ENCODE measurements at places on chromosomes 1 and 21.

DNA sequence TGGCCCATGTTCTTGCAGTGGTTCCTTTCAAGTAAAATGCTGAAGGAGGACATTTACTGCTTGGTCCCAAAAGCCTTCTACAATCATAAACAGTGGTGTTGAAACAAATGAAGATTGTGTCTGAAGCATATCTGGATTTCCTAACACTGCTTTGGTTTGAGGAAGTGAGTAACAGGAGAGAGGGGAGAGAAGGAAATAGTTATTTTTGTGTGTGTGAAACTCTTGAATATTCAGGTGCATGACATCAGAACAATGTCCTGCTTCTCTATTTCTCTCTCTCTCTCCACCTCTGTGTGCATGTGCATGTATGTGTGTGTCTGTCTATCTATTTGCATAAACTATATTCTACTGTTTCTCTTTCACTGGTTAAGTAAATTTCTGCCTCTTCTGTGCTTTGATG lies 61.4 kb upstream of the TNFSF18 start:
- DNase-seq, result no peak

- DNase-seq, result no peak
These were observed 99.8 kb downstream of the PTPN14 start for GRCh38 chr1:214451596-214451995.

DNA sequence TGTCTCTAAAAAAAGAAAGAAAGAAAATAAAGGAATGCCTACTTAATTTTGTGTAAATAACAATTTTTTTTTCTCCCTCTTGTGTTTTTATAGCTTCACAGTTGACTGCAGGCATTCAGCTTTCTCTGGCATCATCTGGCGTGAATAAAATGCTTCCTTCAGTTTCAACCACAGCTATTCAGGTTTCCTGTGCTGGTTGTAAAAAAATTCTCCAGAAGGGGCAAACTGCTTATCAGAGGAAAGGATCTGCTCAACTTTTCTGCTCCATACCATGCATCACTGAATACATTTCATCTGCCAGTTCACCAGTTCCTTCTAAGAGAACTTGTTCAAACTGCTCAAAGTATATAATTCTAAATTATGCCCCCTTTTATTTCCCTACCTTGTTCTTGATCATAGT lies 18.0 kb downstream of the ZMYM1 start:
- DNase-seq, result no peak

- no peak for DNase-seq
These were observed 17.1 kb upstream of the UBXN10 start for GRCh38 chr1:20168564-20169491.

- DNase-seq, result no peak
These were observed 25.9 kb upstream of the IL19 start for GRCh38 chr1:206744683-206745082.

DNA sequence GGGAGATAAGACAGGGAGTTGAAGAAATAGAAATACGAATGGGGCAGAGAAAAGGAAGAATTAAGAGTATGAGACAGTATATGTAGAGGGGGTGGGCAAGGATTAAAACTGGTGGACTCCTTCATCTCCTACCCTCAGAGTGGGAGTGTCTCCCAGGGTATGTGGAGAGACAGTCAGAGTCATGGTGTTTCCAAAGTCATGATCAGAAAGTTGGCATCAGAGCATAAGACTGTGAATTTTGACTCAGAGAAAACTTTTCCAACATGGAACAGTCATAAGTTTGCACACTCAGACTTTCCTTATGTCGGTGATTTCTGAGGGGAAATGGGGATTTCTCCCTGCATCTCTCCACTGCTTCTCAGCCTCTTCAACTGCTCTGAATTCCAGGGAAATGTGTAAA lies 2.4 kb downstream of the CD84 start:
- no peak for DNase-seq

DNA sequence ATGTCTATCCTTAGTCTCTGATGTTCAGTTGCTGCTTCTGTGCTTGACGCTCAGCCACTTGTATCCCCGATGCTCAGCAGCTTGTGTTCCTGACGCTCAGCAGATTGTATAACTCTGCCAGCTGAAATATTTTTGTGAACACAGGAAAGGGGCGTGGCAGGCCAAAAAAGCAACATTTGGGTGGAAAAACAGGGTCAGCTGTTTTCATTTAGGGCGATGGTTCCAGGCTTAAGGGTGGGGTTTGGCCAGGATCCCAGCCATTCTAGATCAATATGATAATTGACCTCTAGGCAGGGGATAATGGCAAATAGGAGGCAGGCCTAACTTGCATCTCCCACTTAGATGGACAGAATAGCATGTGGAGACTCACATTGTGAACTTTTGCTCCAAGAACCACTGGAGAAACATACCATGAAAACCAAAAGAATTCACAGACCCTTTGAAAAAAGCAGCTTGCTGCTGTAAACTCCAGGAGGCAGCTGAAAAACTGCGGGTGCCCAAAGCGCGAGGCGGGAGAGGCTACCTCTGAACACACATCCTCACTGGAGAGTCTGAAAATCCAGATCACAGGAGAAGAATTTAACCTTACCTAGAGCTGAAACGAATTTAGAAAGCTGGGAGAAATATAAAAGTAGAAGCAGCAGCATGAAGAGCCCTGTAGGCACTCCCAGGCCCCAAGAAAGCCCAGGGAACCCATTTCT lies 58.3 kb downstream of the ZNF648 start:
- DNase-seq, result no peak

- DNase-seq, result no peak
These were observed 4.6 kb downstream of the PEAR1 start for GRCh38 chr1:156898161-156898566.

GRCh38 chr1:35215346-35215745 lies 22.4 kb upstream of the SFPQ start:
- DNase-seq, result no peak

DNA sequence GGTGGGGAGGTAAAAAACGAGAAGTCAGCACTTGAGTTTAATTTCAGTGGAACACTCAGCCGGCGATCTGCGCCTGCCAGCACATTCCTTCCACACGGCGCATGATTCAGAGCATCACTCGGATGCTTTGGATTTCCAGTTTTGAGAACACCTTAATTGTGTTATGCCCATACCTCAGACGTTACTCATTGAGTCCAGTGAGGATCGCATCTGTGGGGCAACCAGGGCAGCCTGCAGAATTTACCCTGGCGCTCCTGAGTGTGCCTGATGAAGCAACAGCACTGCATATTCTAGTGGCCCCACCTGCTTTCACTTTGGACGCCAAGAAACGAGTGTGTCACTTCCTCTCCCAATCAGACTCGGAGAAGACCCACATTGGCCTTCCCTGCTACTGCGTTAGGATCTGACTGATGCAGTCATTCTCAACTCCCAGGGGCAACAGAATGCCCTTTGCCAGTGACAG lies 19.9 kb downstream of the FAM89A start:
- DNase-seq, result no peak

- DNase-seq, result no peak
These were observed 1.9 kb upstream of the S100A3 start for GRCh38 chr1:153550827-153551500.

- DNase-seq, result no peak
These were observed 3.0 kb downstream of the GGPS1 start for GRCh38 chr1:235331401-235331800.

- no peak for DNase-seq
These were observed 2.1 kb upstream of the H3-3A start for GRCh38 chr1:226060427-226060826.

DNA sequence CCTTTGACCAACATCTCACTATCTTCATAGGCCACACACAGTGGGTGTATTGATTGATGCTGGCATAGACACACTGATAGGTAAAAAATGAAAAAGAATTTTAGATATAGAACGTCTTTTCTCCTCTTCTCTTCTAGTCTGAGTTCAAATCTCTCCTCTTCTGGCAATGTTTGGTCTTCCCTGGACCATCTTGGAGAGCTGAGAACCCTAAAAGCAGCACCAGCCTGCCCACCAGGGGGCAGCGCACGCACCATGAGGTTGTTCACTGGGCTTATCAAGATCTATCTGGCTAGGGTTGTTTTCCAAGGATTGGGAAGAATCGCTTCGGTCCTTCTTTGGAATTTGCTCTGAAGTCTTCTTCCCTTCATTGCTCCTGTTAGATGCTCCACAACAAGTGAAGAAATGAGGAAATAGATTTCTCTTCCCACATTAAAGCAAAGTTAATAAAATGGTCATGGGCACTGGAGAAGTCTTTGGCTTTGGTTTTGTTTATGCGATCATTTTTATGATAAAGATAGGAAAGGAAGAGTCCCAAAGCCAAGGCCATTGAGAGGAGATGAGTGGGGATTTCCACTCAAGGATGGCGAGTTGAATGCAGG lies 104.0 kb upstream of the OLIG2 start:
- peak; percentile 17 for DNase-seq

DNA sequence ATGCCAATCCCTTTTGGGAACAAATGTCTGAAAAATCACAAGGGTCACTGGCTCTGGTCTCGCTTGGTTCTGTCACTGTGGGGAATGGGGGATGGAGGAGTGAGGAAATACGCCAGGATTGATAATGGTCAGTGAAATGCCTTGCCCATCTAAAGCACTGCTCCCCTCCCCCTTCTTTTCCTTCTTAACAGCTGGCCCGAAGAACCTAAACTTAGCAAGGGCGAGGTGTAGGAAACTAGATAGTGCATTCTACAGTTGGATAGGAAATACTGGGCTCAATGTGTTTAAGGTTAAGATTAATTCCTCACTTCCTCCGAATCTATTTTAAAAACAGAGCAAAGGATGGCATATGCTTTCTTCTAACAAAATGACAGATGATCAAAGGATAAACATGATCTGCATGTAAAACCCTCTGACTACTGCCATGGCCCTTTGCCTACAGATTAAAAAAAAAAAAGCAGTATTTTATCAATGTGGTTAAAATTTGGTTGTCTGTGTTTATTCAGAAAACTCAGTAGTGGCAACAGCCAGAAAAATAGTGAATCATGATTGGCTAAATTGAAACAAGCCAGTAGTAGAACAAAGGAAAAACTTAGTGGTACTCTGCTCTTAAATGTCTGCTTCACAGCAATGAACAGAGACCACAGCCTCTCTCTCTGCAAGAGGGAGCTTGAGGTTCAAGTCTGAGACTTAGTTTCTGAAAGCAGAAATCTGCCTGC lies 86.1 kb upstream of the VAV3 start:
- no peak for DNase-seq

GRCh38 chr1:44939061-44939460 lies 47.3 kb downstream of the EIF2B3 start:
- no peak for DNase-seq

DNA sequence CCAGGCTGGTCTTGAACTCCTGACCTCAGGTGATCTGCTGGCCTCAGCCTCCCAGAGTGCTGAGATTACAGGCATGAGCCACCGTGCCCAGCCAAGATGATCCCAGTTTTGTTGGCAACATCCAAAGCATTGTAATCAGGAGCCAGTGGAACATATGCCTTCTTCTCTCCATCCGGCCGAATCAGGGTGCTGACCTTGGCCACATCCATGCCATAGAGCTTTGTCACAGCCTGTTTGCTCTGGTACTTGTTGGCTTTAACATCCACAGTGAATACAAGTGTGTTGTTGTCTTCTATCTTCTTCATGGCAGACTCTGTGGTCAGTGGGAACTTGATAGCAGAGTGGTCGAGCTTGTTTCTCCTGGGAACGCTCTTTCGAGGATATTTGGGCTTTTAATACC lies 17.1 kb downstream of the TNFRSF8 start:
- DNase-seq, result no peak

GRCh38 chr1:232788235-232788872 lies 16.9 kb upstream of the MAP10 start:
- DNase-seq, result no peak

- DNase-seq, result no peak
These were observed 550 bp upstream of the SYT11 start for GRCh38 chr1:155858800-155859233.

- DNase-seq, result no peak
These were observed 18.4 kb upstream of the RPL11 start for GRCh38 chr1:23673086-23673813.

DNA sequence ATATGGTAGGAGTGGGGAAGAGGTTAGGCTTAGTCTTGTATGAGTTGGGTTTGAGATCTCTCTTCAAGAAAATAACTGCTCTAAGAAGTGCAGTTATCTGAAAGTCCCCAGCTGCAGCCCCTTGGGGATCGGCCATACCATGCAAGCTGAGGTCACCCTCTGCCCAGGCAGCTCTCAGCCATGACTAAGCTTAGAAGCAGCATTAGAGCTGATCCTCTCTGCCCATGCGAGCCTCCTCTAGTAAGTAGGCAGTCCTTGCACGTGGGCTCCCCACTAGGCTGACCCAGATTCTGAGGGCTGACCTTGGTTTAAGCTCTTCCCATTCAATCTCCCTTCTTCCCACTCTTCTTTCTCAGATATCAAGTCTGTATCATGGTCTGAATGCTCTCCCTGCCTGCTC lies 121.0 kb upstream of the UBE2U start:
- no peak for DNase-seq

DNA sequence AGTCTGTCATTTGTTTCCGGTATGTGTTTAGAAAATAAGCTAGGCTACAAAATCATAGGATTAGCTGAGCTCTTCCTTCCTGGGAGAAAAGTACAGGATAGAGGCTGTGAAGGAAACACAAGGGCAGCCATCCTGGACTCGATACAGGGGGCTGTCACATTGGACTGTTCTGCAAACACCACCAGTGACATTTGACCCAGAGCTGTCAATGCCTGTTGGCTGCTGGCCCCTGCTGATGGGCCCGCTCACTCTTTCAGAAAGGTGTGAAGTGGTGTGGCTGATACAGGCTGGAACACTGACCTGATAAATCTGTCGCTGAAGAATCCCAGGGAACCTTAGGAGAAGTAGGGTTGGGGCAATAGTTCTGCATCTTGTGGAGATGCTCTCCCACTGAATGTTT lies 183.1 kb downstream of the RHOU start:
- DNase-seq, result no peak

GRCh38 chr1:224558904-224559303 lies 57.2 kb upstream of the CNIH3 start:
- no peak for DNase-seq

GRCh38 chr1:230255116-230255515 lies 171.0 kb downstream of the PGBD5 start:
- DNase-seq, result no peak

GRCh38 chr1:185807275-185807674 lies 73.1 kb downstream of the HMCN1 start:
- no peak for DNase-seq

GRCh38 chr1:19654886-19655717 lies 9.6 kb upstream of the HTR6 start:
- DNase-seq, result no peak

DNA sequence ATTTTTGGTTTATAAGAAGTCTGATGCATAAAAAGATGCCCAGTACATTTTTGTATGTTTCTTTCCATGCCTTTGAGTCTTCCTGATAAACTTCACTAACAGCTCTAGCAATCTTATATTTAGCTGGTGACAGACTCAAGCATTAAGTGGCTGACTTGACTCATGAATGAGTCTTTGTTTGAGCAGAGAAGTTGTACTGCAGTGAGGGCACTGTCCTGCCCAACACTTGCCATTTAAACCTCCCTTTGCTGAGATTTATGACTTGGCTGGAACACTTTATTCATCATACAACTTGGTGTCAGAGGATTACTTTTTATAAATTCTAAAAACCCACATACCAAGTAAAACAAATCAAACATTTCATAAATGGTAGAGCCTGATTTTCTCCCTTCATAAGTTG lies 14.6 kb upstream of the CAMSAP2 start:
- DNase-seq, result no peak

GRCh38 chr1:94726981-94727685 lies 93.0 kb upstream of the SLC44A3 start:
- no peak for DNase-seq

- DNase-seq, result no peak
These were observed 96.6 kb upstream of the ERRFI1 start for GRCh38 chr1:8122477-8123407.
